Ecto neural progenitor cell (in vitro differentiated cells): ENCODE measurements at places on chromosomes 7 and 10.

- no peak for DNase-seq
These were observed 595.5 kb downstream of the LRMDA start for GRCh38 chr10:76026905-76027304.

GRCh38 chr7:46814516-46815250, 767.2 kb downstream of the TNS3 start:
- no peak for DNase-seq

GRCh38 chr7:149787428-149788299, 14.3 kb upstream of the ZNF467 start:
- DNase-seq: no peak

- DNase-seq: no peak
These were observed 72.5 kb downstream of the CXCL12 start for GRCh38 chr10:44312401-44312800.

- no peak for DNase-seq
These were observed 61.9 kb downstream of the CAMK2B start for GRCh38 chr7:44263326-44264082.

- DNase-seq: no peak
These were observed 44.3 kb downstream of the PLCE1 start for GRCh38 chr10:94038024-94038423.

GRCh38 chr7:135913404-135913803, 63.8 kb downstream of the MTPN start:
- no peak for DNase-seq

GRCh38 chr10:50600831-50601477, 22.8 kb downstream of the SGMS1 start:
- DNase-seq: no peak

- no peak for DNase-seq
These were observed 165.0 kb downstream of the BAMBI start for GRCh38 chr10:28842321-28842720.

GRCh38 chr10:73944356-73945100, 33.6 kb downstream of the PLAU start:
- no peak for DNase-seq

DNA sequence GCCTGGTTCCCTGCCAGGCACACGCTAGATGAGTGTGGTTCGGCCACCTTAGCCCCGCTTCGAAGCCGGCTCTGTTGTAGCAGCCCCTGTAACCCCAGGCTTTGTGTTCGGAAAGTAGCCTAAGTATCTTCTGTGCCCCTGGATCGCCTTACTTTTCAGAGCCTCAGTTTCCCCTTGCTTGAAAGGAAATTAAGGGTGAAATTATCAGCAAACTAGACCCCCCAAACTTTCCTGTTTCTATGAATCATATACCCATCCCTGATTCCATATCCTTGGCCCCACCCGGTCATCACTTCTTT, 312 bp downstream of the PDCD11 start:
- no peak for DNase-seq

DNA sequence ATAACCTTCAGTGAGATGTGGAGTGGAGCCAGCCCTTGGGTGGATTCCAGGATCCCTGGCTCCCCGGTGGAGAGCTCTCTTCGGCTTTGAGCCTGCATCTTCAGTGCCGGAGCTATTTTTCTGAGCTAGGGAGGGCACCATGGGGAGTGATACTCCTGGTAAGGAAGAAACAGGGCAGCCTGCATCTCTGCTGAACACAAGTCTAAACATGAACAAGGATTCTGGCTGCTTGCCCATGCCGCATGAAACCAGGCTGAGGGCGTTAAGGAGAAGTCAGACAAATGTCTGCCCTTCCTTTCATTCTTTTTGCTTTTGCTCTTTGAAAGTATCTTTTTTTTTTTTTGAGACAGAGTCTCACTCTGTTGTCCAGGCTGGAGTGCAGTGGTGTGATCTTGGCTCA, 60.4 kb downstream of the EVX1 start:
- DNase-seq: no peak

DNA sequence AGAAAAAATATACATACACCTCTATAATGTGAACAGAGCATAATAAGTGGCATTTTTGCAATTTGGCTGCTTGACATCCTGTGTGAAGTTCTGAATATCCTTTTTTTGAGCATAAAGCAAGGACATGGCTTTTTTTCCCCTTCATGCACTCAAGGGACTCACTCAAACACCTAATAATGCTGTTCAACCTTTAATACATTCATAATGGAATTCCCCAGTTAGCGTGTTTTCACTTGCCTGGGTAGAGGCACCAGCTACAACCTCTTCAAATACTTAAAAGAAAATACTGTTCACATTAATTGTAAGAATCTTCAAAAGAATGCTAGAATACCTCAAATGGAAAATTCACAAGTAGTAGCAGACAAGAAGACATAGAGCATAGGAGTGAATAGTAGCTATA, 316.8 kb downstream of the PCDH15 start:
- no peak for DNase-seq

- DNase-seq: no peak
These were observed 28.2 kb downstream of the ASNS start for GRCh38 chr7:97844036-97844435.

DNA sequence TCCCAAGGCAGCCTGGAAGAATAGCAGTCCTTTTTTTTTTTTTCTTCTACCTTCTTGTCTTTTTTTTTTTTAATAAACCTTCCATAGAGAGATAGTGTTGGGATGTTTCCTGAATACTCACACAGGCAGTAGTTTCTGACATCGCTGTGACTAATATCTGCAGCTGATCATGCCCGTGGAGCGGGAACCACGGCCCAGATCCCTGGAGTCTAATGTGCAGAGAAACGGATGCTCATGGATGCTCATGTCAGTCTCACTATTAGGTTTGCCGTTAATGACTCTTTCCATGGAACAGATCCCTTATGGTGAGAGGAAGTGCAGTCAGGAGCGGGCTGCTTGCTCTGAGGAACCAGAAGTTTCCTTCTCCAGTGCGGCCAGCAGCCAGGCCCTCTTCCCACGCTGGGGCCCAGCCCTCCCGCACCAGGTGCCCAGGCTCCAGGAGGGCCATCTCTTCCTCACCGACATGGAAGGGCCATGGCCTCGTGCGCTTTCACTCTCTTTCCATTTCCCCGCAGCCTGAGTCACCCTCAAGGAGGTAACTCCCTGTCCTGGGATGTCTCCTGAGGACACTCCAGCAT, 132.5 kb downstream of the WDR37 start:
- DNase-seq: no peak

DNA sequence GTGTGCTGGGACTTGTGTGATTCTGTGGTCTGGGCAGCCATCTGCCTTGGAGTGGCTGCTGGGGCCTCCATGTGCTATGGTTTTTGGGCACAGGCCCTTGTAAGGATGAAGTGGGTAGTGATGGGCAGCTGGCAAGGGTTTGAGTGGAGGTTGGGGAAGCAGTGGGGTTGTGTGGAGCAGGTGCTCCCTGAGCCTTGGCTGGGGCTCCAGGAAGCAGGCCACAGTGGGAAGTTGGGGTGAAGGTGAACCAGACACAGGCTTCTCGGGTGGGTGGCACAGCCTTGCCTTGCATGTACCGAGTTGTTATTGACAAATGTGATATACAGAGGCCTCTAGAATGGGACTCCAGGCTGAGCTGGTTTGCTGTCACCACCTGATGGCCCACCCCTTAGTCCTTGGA, 82.3 kb downstream of the ADCY1 start:
- DNase-seq: no peak

- no peak for DNase-seq
These were observed 15.9 kb downstream of the GUSB start for GRCh38 chr7:65966146-65966545.

- DNase-seq: peak; percentile 29
These were observed 373.6 kb downstream of the DNAJB6 start for GRCh38 chr7:157710396-157710795.

DNA sequence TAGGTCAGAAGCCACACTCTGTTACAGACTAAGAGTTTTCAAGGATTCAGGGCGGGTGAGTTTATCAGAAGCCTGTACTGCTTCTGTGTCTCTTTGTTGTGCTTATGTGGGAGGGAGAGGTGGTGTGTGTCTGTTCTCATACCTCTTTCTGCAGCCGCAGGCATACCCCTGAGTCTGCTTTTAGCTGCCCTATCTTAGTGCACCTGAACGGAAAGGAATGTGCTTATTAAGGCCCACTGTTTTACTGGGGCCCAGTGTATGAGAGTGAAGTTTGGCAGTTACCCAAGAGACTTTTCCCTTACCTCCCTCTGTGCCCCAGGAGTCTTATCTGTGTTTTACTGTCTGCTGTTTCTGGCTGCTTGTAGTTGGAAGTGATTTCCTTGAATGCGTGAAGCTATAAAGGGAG, 104.3 kb downstream of the TYW1 start:
- DNase-seq: no peak

DNA sequence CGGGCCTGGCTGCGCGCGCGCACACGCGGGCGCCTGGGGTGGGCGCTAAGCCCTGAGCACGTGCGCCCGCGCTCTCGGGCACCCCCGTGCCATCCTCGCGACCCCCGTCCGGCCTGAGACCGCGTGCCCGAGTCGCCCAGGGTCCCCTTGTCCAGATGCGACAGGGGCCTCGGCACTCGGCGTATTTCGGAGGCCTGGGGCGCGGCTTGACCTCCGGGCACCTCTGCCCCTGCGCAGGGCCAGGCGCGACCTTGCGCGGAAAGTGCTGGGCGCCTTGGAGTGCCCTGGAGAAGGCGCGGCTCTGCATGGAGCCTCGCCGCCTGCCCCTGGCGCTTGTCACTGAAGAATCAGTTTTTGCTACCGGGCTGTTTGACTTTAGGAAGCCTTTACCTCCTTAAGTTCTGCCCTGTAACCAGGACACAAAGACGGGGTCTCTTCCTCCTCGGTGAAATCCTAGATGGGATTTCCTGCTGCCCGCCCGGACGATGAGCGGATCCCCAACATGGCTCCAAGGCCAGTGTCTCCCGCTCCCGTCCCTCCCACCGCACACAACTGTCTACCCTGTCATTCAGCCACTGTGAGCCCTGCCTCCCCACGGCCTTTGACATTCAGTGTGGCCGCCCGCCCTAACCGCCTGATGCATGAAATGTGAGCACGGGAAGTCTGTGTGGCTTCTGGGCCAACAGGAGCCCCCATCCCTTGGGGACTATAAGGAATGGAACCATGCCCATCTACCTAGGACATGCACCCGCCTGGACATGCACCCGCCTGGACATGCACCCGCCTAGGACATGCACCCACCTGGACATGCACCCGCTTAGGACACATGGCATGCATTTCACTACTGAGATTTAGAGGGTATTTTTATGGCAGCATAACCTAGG, 1.1 kb upstream of the STK32C start:
- no peak for DNase-seq

GRCh38 chr7:117323305-117323850, 520 bp upstream of the WNT2 start:
- DNase-seq: peak; percentile 50

DNA sequence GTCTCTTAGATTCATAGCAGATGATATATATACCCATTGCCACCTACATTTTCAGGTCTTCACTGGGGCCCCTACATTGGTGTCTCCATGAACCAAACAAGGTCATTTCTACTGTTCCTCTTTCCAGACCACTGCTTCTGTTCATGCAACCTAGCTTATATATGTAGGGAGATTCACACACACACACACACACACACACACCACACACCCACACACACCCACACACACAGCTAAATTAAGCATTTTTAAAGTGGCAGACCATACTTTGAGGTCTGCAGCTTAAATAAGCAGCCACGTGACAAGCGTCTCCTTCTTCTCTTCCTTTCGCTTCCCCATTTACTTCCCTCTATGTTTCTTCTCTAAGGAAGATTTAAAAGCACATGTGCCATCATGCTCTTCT, 70.0 kb upstream of the CC2D2B start:
- no peak for DNase-seq

DNA sequence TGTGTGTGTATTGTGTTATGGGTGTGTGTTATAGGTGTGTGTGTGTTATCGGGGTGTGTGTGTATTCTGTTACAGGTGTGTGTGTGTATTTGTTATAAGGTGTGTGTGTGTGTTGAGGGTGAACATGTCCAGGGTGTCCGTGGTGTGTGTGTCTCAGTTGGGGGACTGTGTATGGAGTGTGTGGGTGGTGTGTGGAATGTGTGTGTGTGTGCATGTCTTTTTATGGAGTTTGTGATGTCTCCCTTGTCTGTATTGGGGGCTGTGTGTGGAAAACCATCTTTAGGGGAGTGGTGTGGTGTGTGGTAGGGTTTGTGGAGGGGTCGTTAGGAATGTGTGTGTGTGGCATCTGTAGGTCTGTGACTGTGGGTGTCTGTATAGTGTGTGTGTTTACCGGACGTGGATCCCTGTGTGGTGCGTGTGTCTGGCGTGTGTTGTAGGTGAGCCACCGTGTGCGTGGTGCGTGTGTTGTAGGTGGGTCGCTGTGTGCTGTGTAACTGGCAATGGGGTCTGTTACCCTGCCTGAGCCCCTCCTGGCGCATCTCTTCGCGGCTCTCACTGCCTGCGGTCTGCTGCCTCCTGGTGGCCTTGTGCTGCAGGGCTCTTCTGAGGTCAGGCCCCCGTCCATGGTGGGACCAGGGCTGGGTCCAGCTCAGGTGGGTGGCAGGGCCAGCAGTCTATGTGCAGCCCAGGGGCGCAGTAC, 61.7 kb downstream of the PALD1 start:
- peak; percentile 70 for DNase-seq

DNA sequence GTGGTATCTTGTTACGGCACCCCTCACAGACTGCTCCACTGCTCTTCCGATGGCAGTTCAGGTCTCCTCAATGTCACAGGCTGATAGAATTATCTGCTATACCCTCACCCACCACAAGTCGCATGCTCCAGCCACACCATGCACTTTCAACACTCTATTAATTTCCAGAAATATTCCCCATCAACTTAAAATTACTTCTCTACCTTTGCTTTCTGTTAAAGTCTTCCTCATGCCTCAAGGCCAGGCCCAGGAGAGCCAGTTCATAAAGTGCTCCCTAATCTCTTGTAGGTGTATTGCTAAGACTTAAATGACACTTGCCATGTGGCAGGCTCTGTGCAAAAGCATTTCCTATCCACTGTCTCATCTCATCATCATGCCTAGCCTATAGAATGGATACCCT, 105.9 kb upstream of the ARID5B start:
- DNase-seq: no peak

DNA sequence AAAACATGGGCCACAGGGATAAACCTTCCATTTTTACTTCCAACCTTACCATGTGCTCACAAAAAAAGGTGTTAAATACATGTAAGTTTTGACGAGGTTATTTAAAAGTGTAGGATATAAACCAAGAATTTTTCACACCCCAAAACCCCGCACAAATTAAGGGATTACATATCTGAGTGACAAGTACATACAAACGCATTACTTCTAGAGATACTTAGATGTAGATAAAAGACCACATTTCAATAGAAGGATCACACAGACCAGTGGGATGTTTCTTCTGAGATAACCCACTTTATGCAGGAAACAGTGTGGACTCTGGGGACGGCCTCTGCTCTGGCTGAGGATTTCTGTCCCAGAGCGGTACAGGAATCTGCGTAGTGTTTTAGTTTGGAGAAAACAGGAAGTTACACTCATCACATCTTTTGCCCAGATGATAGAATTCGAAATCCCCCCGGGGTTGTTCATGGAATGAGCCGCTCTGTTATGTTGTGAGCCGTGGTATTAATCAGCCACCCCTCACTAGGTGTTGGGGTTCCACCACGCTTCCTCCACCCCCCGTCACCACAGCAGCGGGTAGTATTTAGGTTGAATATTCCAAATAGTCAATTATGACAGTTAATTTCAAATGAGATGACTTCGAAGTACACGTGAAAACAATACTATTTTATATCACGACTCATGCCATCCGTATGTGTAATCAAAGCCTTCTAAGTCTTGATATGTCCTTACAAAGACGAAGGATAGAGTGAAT, 1.3 kb upstream of the CUL1 start:
- DNase-seq: no peak

- DNase-seq: no peak
These were observed 116.3 kb upstream of the PPP2R2D start for GRCh38 chr10:131784363-131785120.

- DNase-seq: no peak
These were observed 49.3 kb upstream of the GNA12 start for GRCh38 chr7:2893411-2893861.

- DNase-seq: no peak
These were observed 603 bp downstream of the ADRA2A start for GRCh38 chr10:111077479-111077784.
